ENCODE measurements at places on chromosomes 5 and 9. TPM values are rescaled to one million over a fixed set of nuclear protein-coding genes. Genes with fewer than 3 reads are reported as not detected.

MELK gene
- 23.3 TPM for total RNA-seq

PRDM9 gene
- total RNA-seq = not detected

PAEP gene
- total RNA-seq = not detected

THOC3 gene
- 57.9 TPM for total RNA-seq

CNOT6 gene
- 7.7 TPM for total RNA-seq

INSL4 gene
- not detected for total RNA-seq

ZFP37 gene
- 1.7 TPM for total RNA-seq

MARCOL gene
- not detected for total RNA-seq

IL9 gene
- not detected for total RNA-seq

DNA sequence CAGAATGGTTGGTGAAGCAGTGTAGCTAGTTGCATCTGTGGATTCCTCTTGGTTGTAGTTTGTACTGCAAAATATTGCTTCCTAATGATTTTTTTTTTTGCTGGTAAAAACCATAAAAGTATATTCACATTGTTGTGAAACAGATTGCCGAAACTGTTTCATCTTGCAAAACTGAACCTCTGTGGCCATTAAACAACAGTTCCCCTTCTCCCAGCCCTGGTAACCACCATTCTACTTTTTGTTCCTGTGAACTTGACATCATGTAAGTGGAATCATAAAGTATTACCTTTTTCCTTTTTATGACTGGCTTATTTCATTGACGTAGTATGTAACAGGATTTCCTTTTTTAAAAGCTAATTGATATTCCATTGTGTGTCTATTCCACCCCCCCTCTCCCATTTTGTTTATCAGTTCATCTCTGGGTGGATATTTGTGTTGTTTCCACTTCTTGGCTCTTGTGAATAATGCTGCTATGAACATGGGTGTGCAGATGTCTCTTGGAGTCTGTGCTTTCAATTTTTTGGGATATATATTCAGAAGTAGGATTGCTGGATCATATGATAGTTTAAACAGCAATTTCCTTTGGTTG lies 11.8 kb downstream of the SUB1 start:
- no peak for DNase-seq

DNA sequence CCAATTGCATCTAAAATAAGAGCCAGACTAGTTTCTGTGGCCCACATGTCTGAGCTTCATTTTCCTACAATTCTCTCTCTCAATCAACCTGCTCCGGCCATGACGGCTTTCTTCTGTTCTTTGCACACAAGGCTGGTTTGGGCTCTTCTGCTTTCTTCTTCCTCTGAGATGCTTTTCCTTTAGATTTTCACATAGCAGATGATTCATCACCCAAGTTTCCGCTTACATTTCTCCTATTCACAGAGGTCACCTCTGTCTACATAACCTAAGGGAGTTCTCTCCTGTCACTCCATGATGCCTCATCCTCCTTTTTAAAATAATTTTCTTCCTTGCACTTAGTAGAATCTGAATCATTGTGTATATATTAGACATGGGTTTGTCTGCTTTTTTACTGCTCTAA lies 334.6 kb upstream of the TUSC1 start:
- peak; percentile 12 for DNase-seq

DNA sequence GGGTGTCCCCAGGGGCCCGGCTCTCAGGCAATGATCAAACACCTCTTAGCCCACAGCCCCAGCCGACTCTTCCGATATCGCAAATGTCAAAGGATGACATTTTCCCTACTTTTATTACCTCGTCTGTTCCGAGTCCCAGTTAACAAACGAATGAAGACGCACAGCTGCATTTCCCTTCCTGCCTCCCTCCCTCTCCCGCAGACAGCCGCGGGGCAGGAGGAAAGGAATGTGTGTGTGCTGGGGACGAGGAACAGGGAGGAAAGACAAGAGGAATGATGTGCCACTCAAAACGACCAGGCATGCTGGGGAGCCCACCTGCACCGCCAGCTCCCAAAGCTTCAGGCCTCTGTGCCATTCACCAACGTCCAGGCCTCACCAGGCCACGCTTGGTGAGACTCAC lies 125.9 kb upstream of the SARDH start:
- DNase-seq = no peak

GRCh38 chr5:149278451-149279210 lies 7.0 kb downstream of the AFAP1L1 start:
- DNase-seq = no peak

GRCh38 chr5:67152400-67152799 lies 44.2 kb downstream of the CD180 start:
- no peak for DNase-seq

DNA sequence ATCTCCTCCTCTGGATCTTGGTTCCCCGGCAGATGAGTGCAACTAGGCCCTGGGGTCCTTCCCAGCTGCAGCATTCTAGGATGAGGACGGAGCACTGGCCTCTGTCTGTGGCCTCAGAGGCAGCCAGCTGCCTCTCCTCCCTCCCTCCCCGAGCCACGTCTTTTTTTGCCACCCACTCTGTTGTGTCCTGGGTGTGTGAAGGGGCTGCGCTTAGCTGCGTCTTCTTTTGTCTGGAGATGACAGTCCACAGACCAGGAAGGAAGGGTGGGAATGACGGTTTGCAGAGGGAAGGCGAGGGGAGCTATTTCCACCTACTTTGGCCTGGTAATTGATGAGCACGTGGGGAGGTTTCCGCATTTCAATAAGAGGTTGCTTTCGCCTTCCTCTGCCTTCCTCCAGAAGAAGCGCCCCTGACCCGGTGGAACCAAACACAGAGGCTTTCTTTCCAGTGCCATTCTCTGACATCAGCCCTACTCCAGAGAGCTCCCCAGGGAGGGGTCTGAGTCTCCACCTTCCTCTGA lies 34.5 kb upstream of the GABRP start:
- no peak for DNase-seq

DNA sequence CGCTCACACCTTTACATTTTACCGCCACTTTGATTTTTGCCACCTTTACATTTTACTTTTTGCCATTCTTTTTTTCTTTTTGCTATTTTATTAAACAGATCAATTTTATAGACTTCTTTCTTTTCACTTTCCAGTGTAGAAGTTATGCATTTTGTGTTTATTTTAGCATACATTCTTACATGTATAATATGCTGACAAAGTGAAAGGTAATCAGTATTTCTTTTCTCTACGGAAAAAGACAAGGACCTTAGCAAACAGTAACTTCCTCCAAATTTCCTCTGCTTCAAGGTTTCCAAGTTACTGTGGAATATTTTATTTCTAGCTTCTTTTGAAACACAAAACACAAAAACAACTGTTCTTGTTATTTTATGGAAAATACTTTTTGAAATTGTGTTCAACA lies 97.0 kb downstream of the CEMIP2 start:
- no peak for DNase-seq

DNA sequence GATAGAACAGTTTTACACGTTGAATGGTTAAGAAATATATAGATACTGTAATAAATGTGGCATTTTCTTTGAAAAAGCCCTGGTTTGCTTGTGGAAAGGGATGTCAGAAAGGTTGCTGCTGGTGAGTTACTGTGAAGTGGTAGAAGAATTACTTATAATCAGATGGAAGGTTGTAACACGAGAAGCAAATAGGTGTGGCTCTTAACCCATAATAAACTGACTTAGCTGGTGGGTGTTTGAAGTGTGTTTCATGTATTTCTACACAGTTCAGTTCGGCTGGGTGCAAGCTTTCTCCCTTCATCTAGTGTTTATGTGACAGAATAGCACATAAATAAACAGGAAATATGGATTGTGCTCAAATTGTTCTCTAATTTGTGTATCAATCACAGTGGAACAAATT lies 5.5 kb downstream of the CNOT6 start:
- DNase-seq = no peak

DNA sequence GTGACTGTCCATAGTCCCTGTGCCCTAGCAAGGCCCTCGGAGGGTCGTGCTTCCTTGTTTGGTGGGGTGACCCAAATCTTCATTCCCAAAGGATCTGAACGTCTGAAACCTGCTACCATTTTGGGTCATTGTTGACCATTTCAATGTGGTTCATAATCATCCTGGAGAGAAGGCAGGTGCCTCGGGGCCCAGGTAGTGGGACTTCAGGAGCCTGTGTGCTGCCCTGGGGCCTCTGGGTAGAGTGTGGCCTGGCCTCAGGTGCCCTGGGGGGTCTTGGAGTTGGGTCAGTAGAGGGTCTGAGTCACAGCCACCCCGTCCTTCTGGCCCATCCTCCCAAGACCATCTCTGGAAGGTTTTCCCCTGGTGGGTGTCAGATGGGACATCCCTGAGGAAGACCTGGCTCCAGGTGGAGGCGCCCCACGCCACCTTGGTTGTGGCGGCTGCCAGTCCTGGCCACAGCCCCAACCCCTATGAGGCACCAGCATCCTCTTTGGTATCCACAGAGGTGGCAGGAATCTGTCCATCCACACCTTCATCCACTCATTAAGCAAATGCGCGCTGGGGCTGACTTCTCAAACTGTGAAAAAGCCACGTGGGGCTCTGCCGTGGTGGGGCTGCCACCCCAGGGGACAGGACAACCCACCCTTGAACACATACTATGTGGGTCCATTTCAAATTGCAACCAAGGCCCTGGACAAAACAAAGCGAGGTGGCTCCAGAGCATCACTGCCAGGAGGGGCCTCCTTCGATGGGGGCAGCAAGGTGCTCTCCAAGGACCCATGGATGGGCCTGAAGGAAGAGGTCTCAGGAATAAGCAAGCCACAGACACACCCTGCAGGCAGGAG lies 41.6 kb upstream of the FCN1 start:
- no peak for DNase-seq

DNA sequence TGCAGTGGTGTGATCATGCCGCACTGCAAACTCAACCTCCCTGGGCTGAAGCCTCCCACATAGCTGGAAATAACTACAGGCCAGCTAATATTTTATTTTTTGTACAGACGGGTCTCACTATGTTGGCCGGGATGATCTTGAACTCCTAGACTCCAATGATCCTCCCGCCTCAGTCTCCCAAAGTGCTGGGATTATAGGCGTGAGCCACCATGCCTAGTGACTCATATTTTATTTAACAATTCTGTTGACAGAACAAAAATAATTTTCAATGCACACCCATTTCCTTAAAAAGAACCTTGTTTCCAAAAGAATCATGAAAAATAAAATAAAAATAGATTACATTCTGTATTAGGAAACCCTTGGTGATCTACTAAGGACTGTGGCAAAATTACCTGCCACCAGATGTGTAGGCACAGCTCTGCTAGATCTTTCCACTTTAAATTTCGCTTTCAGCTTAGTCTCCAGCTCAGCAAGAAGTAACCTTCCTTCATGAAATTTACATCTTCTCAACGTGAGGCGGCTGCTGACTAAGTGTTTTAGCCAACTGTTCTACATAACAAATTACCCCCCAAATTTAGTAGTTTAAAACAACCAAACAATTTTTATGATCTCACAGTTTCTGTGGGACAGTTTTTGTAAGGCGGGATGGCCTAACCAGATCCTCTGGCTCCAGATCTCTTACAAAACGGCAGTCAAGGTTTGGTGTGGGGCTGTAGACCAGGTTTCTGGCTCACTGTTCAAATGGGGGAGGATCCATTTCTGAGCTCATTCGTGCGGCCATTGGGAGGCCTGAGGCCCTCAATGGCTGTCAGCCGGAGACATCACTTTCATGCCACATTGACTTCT lies 32.6 kb upstream of the GOLPH3 start:
- DNase-seq = no peak

GRCh38 chr5:10999714-11000113 lies 238.7 kb upstream of the DAP start:
- no peak for DNase-seq

DNA sequence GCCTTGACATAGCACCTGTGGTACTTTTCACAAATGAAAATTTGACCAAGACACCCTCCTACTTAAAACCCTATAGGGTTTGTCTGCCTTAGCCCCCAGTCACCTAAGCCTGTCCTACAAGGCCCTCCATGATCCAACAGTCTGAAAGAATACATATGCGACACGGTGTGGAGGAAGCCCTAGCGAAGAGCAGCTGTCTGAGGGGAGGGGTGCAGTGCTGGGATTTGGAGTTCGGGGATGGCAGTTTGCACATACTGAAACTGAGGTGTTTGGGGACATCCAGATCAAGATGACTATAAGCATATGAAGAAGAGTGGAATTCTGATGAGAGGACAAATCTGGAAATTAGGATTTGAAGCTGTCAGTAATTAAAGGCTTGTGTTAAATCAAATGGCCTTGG lies 7.2 kb upstream of the MYORG start:
- DNase-seq = no peak

DNA sequence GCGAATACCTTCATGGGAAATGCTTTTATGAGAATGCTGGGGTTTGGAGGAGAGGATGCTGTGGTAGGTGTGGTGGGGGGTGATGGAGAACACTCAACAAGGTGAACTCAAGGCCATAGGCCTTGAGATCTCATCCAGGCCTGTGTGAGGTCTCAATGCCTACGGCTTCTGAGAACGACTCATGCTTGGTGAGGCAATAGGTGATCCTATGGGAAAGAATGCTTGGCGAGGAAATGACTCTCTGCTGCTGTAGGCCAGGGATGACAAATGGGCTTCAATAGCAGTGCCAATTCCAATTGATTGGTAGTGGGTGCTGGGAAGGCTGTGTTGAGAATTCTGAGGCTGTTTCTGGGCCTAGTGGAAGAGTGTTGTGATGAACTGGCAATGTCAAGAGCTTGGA lies 280.2 kb upstream of the CLINT1 start:
- peak; percentile 95 for DNase-seq

DNA sequence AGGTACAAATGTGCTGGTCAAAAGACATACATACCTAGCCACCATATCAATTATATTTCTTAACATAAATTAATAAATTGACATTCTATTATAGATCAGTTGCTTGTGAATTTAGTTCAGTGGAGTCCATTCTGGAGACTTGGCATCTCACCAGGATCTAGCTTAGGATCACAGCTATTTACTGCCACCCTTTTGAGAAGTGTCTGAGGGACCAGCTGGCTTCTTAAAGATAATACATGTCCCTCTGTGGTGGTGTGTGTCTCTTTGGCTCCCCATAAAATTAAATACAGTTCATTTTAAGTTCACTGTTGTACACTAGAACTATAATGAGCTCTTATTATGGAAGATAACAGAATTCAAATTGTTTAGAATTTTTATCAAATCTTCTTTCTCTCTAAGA lies 290.7 kb downstream of the PRELID2 start:
- DNase-seq = no peak
